ENCODE measurements at places on chromosomes 2 and 18.

- DNase-seq: no peak
Measured at GRCh38 chr2:158734442-158734841, 60.7 kb upstream of the DAPL1 start.

DNA sequence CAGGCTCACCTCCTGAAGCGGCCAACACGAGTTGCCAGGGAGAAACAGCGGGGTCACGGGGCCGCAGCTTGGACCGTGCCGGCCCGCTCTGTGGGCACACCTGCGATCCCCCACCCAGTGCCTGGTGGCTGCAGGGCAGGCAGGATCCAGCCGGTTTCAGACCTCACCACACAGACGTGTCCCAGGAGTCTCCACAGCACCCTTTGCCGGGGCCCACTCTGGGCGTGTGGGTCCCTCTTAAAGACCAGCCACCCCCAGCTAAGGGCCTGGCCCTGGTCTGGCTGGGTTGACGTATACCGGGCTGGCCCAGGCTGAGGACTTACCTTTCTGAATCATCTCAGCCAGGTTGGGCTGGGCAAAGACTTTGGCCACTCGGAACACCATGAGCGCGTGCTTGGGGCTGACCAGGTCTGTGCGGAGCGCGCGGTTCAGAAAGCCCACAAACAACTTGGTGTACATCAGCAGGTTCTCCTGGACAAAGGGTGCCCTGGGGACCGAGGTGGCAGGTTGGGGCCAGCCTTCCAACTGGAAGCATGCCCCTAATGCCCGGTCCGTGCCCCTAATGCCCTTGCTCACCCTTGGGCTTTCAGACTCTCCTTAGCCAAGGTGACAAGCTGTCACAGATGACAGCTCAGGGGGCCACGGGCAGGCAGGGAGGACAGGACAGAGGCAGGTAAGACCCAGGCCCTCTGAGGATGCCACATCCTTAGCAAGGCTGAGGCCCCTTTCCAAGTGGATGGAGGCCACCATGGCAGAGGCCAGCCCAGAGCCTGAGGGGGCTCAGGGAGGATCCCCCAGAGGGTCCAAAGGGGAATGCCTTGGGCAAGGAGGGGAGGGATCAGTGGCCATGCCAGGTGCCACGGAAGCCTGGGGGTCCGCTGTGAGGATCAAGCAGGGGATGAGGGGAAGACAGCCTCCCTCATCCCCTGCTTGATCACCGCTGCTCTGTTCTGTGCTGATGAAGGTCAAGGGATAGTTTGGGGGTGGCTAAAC is 10.2 kb upstream of the CCDC74B start:
- no peak for DNase-seq

DNA sequence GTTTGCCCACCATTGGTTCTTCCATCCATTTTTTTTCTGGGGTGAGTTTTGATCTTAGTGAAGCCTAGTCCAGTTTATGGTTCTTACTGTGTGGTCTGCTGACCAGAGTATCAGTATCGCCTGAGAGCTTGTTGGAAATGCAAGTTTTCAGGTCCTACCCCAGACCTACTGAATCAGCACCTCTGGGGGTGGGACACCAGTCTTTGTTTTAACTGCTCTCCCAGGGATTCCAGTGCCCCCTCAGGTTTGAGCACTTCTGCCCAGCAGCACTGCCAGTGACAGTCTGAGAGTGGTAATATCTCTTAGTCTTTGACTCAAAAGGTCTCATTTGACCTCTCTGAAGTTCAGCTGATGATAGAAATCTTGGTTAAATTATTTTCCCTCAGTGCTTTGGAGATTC is 269.3 kb downstream of the ALPK2 start:
- DNase-seq: no peak

GRCh38 chr2:9220201-9220600 is 13.6 kb downstream of the ASAP2 start:
- DNase-seq: no peak

DNA sequence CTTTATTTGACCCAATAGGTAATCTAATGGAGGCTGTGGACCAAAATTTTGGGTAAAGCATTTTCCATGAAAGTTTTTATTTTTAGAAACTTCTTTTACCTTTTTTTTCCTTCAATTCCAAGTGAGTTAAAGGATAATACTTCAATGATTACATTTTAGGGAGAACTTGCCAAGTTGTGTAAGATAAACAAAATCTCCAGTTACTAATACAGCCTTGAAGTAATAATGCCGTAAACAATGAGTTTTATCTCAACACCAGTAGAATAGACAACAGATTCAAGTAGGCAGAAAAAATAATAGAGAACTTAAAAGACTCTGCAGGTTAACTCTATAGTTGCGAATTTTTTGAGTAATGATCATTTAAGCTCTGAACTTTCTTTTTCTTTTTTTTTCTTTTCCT is 807.4 kb downstream of the CNTNAP5 start:
- no peak for DNase-seq

GRCh38 chr2:23843051-23843976 is 83.6 kb downstream of the ATAD2B start:
- no peak for DNase-seq

GRCh38 chr2:39519886-39520285 is 82.8 kb upstream of the MAP4K3 start:
- no peak for DNase-seq

DNA sequence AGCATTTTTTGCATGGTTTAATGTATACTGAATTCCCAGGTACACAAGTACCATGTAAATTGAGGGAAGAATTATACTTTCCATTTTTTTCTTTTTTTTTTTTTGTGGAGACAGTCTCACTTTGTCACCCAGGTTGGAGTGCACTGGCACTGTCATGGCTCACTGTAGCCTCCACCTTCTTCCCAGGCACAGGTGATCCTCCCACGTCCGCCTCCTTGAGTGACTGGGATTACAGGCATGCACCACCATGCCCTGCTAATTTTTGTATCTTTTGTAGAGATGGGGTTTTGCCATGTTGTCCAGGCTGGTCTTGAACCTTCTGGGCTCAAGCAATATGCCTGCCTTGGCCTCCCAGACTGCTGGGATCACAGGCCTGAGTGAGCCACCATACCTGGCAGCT is 3.8 kb downstream of the HSPE1 start:
- DNase-seq: no peak

GRCh38 chr2:186771395-186771794 is 77.5 kb downstream of the FAM171B start:
- no peak for DNase-seq

DNA sequence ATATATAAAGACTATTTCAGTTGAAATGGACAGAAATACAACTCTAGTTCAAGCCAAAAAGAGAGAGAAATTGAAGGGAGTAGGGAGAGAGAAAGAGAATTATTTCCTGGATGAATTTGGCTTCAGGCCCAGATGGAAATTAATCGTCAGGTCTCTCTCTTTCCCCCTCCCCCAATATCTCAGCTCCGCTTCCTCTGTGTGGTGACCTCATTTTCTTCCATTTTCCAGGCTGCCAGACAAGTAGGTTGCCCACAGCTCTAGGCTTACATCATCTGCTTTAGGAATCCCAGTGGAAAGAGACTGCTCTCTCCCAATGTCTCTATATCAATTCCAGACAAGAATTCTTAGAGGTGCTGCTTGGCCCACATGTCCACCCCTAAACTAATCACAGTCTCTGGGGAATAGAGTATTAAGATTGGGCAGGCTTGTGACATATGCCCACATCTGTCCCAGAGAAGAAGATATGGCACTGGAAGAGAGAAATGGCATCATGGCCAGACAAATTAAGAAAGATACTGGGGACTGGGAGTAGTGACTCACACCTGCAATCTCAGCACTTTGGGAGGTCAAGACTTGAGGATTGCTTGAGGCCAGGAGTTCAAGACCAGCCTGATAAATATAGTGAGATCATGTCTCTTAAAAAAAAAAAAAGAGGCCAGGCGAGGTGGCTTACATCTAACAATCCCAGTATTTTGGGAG is 37.2 kb upstream of the CFAP36 start:
- no peak for DNase-seq

GRCh38 chr2:203685789-203686420 is 20.5 kb upstream of the CD28 start:
- no peak for DNase-seq

- DNase-seq: no peak
Measured at GRCh38 chr2:8501061-8501720, 180.7 kb upstream of the ID2 start.

DNA sequence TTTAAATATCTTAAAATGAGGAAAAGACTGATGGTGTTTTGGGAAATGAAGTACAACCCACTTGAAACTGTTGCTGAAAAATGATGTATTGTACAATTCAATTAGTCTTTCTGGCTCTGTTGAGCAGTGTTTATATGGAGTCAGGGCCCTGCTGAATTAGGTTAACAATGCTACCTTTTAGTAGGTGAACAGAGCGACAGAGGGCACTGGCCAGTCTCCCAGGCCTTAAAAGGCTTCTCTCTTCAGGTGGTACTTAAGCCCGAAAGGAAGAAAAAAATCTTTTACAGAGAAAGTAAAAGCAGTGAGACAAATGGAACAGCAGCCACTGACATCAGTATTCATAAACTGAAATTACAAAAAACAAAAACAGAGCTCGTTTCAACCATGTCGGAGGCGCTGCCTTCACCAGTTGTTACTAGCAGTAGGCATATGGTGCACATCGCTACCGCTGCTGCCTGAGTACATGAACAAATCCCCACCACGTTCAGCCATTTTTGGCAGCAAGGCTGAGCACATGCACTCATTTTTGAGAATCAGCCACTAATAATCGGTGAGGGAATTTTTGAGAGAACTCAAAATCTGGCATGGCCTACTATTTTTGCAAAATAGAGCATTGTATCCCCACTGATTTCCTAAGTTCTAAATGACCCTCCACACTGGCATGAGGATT is 91.8 kb downstream of the PLEKHM3 start:
- DNase-seq: no peak

DNA sequence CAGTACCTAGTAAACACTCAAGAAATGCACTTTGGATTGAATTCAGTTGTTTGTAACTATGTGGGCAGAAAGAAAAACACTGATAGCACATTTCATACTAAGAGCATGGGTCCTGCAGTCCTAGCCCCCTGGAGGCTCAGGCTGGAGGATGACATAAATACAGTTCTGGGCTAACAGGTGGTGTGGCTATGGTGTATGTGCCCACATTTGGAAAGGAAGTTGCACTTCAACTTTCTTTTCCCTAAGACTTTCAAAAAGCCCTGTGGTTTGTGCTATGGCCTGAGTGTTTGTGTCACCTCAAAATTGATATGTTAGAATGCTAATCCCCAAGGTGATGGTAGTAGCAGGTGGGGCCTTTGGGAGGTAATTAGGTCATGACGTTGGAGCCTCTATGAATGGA is 218.2 kb downstream of the CDCA7 start:
- DNase-seq: no peak

DNA sequence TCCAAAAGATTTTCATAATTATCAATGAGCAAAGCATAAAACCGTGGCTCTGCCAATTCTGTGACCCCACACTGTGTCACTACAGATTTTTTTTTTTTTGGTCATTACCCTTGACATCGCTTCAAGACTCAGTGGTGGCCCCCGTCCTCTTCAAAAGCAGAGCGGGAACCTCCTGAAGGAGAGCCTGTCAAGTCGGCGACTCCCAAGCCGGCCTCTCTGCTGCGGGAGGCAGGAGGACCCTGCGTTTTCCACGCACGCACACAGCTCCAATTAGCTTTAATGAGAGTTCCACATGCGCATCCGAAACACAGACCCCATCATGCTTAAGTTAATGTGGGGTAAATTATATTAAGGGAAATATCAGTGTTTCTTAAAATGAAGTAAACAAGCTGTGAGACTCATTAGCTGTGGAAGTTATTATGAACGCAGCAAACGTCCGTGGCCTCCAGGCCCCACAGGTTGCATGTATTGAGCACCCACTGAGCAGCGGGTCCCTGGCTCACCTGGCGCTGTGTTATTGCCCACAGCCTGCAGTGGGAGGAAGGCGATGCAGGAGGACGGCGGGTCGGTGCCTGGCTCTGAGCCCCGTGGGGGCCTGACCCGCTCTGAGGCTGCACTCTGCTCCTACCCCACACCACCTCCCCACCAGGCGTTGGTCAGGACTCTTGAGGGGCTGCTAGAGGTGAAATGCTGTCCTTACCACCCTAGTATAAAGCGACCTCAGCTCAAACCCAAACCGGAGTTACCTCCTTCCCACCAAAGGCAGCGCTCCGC is 181.0 kb upstream of the SALL3 start:
- no peak for DNase-seq

- DNase-seq: no peak
Measured at GRCh38 chr2:6749962-6750361, 115.7 kb downstream of the CMPK2 start.

DNA sequence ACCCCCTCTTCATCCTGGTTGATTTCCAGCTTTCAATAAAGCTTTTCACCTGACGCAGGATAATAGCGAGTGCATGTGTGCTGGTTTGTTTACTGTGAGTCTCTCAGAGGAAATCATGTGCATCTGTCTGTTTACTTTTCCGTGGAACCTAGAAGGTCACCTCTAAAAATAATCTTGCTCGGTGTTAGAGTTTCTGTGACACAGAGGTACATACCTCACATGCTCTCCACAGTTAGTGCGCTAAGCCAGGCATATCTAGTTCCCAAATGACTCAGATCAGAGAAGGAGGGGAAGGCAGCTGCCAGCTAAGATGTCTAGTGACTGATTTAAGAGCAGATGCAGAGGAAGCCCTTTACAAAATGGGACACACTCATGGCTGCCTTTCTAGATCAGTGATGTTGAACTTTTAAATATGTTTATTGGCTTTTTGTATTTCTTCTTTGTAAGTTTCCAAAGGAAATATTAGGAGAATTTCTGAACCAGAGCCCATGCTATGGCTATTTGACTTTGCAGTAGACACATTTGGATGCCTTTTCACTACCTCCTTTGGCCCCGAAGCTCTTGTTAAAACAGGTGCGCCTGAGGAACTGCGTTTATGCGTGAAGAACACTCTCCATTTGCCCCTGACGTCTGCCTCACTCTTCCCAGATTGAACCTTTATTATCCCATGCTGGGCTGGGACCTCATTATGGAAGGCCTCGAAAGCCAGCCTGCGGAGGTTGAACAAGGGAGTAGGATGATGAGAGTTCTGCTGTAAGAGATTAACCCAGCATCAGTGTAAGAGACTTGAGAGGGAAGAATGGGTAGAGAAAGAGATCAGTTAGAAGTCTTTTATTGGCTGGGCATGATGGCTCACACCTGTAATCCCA is 145.6 kb downstream of the FAM161A start:
- no peak for DNase-seq

DNA sequence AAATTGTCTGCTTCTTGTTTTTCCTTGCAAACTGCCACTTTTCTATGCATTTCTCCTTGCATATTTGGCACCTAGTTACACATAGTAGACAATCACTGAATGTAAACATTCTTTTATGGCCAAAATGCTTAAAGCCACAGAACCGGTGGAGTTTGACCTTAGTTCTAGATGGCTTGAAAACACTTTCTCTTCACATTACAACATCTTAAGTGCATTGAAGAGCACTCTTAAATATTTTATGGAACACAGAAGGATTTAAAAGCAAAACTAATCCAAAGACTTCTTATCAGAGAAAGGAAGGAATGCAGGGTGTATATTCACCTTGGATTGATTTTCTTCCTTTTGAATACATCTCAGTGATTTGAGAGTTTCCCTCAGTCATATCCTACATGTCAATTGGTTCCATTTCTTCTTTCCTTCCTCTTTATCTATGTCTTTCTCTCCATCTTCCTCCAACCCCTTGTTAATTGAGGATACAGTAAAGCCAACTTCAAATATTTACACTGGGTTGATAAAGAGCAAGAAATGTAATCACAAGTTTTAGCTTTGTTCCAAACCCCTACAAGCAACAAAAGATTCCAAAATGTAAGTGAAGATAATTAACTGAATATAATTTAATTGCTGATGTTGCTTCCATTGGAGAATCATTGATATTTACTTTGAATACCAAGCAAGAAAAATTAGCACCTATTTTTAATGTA is 548.0 kb downstream of the CNTNAP5 start:
- no peak for DNase-seq

- DNase-seq: no peak
Measured at GRCh38 chr2:203097735-203098134, 83.1 kb downstream of the NBEAL1 start.

Measured in stimulated activated CD8-positive, alpha-beta memory T cell treated with anti-CD3 and anti-CD28 coated beads, Interleukin-4, amount 100 ng/mL, for 1 hour (primary cell).